RWPE1 (cell line): ENCODE measurements at places on chromosomes 7 and 10.

GRCh38 chr7:66535414-66536329 is 93.0 kb upstream of the KCTD7 start:
- DNase-seq = no peak

DNA sequence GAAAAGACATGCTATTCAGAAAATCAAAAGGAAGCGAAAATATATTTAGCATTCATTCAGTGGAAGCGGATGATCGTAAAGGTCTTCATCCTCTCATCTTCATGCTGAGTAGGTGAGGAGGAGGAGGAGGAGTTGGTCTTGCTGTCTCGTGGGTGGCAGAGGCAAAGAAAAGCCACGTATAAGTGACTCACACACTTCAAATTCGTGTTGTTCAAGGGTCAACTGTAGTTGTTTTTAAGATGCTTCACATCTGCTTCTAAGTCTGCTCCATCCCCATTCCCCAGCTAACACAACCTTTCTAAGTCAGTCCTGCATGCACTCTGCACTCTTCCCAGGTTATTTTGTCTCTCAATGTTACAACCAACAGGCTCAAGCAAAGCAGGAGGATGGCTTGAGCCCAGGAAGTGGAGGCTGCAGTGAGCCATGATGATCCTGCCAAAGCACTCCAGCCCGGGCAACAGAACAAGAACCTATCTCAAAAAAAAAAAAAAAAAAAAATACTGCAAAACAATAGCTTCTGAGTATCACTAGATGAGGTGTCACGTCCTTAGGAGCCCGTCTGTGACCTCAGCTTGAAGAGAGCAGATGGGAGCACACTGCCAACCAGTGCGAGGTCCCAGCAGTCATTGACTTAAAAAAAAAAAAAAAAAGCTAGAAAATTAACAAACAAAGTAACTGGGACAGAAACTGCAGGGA is 70.5 kb downstream of the SFMBT2 start:
- no peak for DNase-seq

- no peak for DNase-seq
Observed at GRCh38 chr7:87882151-87882937, 6.1 kb downstream of the DBF4 start.

DNA sequence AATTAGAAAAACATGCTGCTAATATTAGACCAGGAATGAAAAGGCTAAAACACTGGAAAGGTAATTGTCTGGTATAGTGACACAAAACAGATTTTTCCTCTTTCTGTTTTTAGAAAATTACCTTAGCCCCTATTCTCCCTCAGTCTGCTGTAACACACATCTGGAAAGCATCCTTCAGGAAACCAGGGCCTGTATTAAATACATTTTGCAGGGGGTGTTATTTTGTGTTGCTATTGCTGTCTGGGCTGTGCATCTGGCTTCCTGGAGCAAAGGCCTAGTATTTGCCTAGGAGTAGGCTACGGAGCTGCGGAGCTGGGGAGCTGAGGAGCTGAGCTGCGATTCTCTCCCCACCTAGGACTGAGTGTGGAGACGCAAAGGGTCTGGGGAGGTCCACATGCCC is 169.3 kb downstream of the GFRA1 start:
- no peak for DNase-seq

- no peak for DNase-seq
Observed at GRCh38 chr10:23047201-23048050, 48.0 kb upstream of the MSRB2 start.
